ENCODE measurements at places on chromosomes 7 and 10.
A peak's percentile ranks its signal among the peaks of the same experiment; 100 is the strongest.

GRCh38 chr10:48768926-48769325 lies 84.3 kb downstream of the WDFY4 start:
- no peak for DNase-seq

- DNase-seq: no peak
These were observed 51.0 kb downstream of the ORC5 start for GRCh38 chr7:104156842-104157277.

DNA sequence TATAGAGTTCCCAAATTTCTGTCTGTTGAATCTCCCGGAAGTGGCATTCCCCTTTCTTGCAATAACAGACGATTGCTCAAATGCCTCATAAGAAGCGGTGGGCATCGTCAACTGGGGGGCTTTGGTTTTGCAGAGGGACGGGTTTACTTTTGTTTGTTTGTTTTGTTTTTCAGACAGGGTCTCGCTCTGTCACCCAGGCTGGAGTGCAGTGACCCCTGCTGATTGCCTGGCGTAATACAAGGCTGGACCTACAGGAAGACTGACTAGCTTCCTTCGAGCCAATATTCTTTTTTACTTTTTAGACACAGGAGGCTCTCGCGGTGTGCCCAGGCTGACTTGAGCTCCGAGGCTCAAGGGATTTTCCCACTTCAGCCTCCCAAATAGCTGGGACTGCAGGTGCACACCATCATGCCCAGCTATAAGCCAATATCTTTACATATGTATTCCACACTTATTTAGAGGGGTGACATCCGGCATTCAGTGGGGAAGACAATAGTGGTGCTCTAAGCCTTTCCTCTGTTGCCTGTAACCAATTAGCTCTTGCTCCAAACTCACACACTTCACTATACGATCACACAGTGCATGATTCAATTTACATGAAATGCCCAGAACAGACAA lies 58.1 kb downstream of the FHIP2A start:
- DNase-seq: no peak

- DNase-seq: no peak
These were observed 63.3 kb downstream of the MRC1 start for GRCh38 chr10:17872191-17873091.

GRCh38 chr7:150451097-150451793 lies 815 bp downstream of the GIMAP8 start:
- peak; percentile 60 for DNase-seq

GRCh38 chr10:67969875-67970274 lies 85.4 kb downstream of the SIRT1 start:
- DNase-seq: no peak

DNA sequence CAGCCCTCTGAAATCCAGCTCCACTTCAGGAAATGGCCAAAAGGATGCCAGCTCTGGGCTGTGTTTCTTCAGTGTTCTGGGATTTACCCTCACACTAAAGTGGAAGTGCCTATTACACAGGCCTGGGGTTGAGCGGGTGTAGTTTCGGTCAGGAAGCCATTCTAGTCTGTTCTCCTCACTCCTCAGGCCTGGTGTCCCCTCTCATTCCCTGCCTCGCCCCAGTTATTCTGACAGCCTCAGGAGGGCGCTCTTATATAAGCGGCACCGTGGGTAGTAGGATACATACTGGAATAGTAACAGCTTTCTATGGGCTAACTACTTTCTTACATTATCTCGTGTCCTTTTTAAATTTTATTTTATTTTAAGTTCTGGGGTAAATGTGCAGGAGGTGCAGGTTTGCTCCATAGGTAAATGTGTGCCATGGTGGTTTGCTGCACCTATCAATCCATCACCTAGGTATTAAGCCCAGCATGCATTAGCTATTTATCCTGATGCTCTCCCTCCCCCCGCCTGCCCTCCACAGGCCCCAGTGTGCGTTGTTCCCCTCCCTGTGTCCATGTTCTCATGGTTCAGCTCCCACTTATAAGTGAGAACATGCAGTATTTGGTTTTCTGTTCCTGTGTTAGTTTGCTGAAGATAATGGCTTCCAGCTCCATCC lies 12.2 kb upstream of the LGI1 start:
- no peak for DNase-seq

- no peak for DNase-seq
These were observed 210.2 kb upstream of the CTBP2 start for GRCh38 chr10:125370578-125370977.

DNA sequence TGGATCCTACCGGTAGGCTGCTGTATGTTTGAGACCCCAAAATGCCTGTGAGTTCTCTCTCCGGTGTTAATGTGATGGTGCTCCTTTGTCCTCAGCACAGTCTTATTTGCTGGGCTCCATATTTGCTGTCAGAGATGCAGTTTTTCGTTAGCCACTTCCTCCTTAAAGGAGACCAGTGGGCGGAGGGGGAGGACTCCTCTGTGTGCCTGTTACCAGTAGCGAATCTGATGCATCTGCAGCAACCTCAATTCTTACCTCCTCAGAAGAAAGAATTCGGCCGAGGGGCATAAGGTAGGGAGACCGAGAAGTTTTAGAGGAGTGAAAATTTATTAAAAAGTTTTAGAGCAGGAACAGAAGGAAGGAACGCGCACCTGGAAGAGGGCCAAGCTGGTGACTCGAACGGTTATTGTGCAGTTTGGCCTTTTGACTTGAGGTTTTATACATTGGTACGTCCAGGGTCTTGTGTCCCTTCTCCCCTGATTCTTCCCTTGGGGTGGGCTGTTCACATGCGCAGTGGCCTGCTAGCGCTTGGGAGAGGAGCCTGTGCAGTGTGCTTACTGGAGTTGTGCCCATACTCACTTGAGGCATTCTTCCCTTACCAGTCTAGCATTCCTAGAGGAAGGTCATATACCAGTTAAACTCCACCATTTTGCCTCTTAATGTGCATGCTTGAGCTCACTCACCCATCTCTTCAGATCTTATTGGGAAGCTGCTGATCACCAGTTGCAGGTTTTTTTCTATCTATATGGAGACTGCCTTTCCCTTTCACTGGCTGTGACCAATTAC lies 49.5 kb downstream of the GNAI1 start:
- DNase-seq: no peak

GRCh38 chr10:61159253-61159652 lies 215.3 kb upstream of the RHOBTB1 start:
- no peak for DNase-seq

DNA sequence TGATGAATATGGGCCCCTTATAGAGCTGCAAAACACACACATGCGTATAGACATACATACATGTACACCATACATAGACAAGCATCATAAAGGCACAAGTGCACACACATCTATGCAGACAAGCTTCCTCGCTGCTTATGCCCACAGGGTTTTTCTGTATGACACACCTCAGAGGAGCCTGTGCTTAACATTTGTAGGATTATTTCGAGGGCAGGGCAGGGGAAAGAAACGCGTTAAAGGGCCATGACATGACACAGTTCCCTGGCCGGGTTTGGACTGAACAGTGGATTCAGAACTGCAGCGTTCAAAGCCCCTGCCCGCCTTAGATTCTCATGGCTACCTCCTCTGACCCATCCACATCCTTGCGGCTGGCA lies 44.8 kb downstream of the CHST3 start:
- DNase-seq: no peak

DNA sequence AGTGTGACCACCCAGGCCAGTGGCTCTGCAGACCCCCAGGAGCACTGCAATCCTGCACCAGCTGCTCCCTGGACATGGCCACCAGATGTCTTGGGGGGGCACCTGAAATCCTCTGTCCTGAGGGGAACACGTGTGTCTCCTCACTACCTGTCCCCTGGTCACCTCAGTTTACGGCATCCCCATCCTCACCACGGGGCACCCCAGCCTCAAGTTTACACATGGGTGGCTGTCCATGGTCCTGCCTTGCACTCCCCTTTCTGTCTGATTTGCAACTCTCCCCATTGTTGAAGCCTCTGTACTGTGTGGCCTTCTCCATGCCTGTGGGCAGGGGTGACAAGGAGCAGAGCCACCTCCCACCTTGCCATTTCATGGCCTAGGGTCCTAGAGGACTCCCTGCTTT lies 67.2 kb downstream of the RAMP3 start:
- DNase-seq: no peak

DNA sequence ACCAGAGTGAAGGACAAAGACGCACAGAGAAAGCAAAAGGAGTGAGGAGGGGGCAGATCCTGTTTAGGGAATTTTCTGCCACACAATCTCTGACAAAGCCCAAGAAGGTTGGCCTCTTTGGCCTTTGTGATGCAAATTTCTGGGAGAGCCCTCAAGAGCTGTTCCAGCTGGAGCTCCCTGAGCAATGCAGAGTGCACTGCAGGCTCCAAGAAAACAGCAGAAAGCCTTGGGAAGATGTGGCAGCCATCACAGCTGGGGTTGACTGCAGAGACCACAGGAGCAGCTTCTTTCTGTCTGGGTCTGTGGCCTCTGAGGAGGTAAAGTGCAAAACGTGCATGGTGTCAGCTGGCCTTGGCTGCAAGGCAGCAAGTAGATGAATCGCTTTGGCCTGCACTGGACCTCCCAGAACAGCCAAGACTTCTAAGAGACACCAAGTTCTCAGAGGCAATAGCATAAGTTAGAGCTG lies 200.2 kb downstream of the ELMO1 start:
- no peak for DNase-seq

- DNase-seq: no peak
These were observed 52.5 kb upstream of the LHFPL3 start for GRCh38 chr7:104275900-104276299.

GRCh38 chr7:81014266-81014665 lies 95.4 kb upstream of the SEMA3C start:
- DNase-seq: no peak

GRCh38 chr7:16167526-16167925 lies 253.8 kb downstream of the CRPPA start:
- DNase-seq: no peak

All from left ventricle myocardium inferior (tissue), 1 donor.